ENCODE measurements at places on chromosomes 3 and 15. TPM values are rescaled to one million over a fixed set of nuclear protein-coding genes. Genes with fewer than 3 reads are reported as not detected.

The ACOX2 gene
- not detected for total RNA-seq

The SIDT1 gene
- total RNA-seq = 86.9 TPM

The GOLGA8M gene
- total RNA-seq = 24.6 TPM

- DNase-seq = no peak
Observed at GRCh38 chr3:56885453-56885852, 83.7 kb upstream of the ARHGEF3 start.

- no peak for DNase-seq
Observed at GRCh38 chr3:89179355-89180001, 72.1 kb downstream of the EPHA3 start.

DNA sequence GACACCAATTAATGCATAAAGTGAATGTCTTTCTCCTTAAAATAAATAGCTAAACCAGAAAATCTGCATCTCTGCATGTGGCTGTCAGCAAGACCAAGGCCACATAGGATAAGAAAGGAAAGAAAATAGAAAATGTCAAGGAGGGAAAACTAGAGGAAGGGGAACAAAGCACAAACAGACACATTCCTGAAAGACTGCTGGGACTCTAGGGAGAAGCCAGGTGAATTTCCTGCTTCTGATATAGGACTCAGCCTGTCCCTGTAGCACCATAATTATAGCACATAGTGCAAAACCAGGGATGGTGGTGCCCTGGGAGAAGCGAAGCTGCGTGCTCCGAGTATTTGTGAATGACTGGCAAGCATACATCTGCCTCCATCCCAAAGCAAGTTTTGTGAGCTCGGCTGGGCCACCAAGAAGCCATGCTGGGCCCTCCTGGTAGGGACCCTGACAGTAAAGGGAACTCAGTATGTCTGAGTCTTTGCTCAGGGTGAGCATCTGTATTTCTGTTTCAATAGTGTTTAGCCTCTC, 14.2 kb downstream of the FSTL1 start:
- no peak for DNase-seq

GRCh38 chr15:62753518-62754221, 288.9 kb upstream of the TPM1 start:
- no peak for DNase-seq

DNA sequence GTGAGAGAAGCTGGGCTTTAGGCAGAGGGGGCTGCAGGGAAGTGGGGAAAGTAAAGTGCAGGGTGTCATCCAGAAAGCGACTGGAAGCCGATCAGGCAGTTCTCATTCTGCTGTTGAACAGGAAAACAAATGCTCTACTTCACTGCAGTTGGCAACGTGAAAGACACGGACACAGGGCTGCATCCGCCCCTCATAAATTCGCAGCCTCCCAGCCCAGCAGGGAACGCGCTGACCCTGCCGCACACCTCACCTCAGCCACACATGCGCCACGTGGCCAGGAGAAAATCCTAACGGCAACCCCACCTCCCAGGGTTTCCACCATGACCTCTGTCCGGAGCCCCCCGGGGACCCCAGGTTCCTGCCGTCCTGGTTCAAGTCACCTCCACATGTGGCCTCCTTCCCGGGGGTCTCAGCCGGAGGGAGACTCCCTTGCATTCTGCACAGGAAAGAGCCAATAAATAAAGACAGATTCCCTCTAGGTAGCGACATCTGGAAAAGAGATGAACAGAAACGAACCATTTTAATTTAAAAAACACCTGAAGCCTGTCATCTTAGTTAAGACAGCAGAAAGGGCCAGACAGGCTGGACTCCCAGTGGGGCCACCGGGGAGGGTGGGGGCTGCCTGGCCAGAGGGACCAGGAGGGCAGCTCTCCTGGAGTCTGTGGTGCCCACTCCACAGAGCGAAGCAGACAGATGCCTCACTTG, 118.7 kb downstream of the TMEM266 start:
- no peak for DNase-seq

All from natural killer cell (primary cell).